ENCODE measurements at places on chromosomes 16 and 17.

DNA sequence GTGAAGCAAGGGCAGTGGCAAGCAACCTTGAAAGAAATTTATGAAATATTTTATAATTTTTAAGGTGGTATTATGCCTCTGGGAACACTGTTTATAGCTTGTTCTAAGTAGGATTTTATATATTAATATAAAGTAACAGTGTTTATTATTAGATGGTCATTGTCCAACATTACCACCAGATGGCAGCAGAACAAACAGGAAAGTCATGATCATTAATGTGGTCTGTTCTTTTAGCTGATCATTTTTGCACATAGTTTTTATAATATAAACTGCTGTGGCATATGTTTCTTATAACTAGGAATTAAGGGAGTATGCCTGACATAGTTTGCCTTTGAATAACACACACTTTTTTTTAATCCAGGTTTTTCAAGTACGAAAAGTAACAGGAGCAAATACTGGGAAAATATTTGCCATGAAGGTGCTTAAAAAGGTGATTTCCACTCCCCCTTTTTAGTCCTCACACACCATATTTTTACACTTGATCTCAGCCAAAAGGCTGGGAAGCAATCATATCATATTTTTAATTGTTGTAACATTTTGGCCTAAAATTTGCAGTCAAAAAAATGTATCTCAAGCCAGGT, 21.4 kb downstream of the RPS6KB1 start:
- no peak for DNase-seq

GRCh38 chr16:15775209-15775608, 81.6 kb downstream of the MYH11 start:
- DNase-seq, result no peak

DNA sequence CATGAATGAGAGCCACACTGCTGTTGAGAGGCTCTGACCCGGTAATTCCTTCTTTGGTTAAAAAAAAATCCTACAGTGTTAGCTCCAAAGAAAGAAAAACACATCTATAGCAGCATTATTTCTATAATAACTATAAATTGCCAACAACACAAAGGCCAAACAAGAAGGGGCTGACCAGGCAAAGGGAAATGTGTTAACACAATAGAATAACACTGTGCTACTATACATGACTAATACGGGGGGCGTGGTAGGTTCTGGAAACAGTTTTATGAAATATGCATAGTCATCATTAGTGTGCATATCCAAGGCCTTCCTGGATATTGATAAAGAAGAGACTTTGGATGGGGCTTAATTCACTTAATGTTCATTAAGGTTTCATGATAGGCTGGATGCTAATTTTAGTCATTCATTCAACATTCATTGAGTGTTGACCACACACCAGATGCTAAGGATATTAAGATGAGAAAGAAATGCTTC, 50.0 kb upstream of the CCL1 start:
- DNase-seq, result no peak

GRCh38 chr17:42618442-42619150, 9.1 kb downstream of the TUBG1 start:
- DNase-seq, result no peak

DNA sequence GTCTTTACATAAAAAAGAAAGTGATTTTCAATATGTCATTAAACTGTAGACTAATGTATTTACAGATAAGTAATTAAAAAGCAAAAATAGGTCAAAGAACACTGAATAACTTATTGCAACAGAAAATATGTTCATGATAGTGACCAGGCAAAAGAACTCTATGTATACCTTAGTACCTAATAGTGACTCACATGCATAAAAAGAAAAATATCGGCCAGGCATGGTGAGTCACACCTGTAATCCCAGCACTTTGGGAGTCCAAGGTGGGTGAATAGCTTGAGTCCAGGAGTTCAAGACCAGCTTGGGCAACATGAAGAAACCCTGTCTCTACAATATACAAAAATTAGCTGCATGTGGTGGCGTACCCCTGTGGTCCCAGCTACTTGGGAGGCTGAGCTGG, 33.0 kb upstream of the TOM1L1 start:
- DNase-seq, result no peak
